ENCODE measurements at places on chromosomes 11 and 22.

GRCh38 chr11:68649851-68650555 is 34.3 kb upstream of the GAL start:
- DNase-seq = no peak

DNA sequence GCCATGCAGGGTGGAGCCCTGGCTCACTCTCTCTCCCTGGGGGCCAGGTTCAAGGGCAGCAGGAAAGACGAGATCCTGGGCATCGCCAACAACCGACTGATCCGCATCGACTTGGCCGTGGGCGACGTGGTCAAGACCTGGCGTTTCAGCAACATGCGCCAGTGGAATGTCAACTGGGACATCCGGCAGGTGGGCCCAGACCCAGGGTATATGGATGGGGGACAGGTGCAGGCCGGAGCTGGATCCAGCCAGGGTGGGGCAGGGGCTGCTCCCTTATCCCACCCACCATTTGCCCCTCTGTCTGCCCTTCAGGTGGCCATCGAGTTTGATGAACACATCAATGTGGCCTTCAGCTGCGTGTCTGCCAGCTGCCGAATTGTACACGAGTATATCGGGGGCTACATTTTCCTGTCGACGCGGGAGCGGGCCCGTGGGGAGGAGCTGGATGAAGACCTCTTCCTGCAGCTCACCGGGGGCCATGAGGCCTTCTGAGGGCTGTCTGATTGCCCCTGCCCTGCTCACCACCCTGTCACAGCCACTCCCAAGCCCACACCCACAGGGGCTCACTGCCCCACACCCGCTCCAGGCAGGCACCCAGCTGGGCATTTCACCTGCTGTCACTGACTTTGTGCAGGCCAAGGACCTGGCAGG is 2.9 kb downstream of the TRPT1 start:
- DNase-seq = no peak

DNA sequence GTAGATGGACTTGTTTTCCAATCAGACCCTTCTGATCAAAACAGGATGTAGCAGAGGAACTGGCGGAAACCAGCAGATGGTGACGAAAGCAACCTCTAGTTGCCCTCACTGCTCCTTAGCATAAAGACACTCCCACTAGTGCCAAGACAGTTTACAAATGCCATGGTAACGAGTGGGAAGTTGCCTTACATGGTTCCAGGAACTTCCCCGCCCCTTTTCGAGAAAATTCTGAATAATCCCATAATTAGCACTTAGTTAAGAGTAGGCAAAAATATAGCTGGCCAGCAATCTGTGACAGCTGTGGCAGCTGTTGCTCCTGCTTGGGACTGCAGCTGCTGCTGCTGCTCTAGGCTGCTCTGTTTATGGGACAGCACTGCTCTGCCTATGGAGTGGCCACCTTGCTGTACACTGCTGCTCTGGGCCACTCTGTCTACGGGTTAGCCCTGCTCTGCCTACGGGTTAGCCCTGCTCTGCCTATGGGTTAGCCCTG is 33.4 kb upstream of the SORL1 start:
- no peak for DNase-seq

DNA sequence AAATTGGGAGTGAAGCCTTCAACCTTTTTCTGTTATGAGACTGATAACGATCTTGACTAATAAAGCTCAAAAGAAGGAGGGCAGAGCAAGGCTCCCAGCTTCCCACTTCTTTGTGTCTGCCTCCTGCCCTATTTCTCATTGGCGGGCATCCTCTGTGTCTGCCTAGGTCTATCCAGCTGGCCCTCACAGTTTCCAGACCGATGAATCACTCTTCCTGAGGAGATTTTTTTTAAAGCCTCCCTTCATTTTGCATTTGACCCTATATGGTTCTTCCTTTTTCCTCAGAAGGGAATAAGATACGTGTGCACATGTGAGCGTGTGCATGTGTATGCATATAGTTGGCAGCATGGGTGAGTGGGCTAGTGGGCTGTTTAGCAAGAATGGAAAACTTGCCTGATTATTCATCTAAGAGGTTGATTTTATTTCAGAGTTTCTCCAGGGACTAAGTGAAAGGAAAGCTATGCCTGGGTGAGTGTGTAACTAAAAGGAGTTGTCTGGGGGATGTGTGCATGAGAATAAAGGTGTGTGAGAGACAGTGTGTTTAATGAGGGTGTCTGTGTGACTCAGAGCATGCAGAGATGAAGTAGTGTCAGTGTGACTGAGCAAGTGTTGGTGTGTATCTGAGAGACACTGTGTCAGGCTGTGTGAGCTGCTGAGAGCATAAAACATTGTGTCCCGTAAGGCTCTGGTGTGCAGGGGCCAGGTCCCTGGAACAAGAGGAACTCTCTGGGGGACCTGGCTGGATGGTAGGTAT is 12.2 kb downstream of the PHLDB1 start:
- no peak for DNase-seq

DNA sequence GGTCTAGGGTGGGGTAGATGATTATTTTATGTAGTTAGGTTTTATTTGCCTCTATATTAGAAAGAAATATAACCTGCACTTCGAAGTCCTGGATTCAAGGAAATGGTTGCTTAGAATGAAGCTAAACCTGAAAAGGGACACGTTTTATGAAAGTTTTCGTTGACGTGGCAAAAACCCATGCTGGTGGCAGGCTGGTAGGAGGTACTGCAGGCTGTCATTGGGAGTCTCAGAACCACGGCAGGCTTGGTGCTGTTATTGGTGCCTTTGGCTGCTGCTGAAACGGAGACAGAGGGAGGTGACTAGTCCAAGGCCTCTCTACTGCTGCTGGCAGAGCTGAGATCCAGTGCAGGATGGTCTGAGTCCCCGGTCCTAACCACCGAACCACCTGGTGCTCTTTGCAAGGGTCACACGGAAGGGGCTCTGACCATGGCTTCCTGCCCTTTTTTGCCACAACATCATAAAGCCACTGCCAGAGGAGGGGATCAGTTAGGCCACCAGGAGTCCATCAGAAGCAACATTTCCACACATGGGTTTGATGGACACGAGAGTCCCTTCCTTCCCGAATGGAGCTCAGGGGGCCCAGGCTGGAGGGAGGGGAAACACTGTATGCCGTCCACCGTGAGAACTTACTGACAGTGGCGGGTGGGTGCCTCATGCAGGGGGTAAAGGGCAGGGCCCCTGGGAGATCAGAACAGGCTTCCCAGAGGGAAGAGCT is 13.4 kb downstream of the CSF2RB start:
- no peak for DNase-seq

GRCh38 chr11:109112821-109113280 is 309.1 kb upstream of the C11orf87 start:
- DNase-seq = no peak

GRCh38 chr11:68958211-68958610 is 22.6 kb downstream of the MRGPRD start:
- no peak for DNase-seq

GRCh38 chr11:62001450-62002191 is 34.2 kb upstream of the FTH1 start:
- no peak for DNase-seq

GRCh38 chr11:22690871-22691270 is 24.5 kb downstream of the GAS2 start:
- no peak for DNase-seq

- DNase-seq = no peak
Observed at GRCh38 chr11:47466201-47466600, 17.3 kb upstream of the RAPSN start.

DNA sequence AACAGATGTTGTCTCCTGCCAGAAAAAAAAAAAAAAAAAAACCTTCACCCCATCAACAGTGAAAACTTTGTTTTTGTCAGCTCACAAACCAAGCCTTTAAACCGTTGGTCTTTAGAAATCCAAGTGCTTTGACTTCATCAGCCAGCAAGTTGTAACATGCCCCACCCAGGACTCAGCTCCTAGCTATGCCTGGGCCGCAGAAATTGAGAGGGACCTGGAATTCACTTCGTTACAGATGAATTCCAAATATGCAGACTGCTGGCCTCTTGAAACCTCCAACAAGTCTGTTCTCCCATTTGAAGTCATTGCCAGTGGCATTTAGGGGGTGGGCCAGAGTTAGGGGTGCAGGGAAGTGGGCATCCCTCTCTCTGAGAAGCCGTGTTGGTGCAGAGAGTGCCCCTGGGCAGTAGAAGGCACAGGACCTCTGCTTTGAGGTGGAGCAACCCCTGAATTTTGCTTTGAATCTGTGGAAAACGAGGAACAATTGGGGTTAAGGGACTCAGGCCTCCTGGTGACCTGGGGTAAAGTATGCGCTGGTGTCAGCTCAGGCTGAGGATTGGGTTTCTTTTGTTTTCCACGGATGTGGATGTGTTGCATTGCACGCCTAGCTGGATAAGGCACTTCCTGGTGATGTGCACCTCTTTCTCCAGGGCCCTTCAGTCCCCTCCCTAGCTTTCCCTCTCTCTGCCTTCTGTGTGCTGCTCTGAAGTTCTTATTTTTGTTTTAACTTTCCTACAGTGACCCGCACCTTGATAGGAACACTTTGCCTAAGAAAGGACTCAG is 109.5 kb downstream of the DBX1 start:
- DNase-seq = no peak

DNA sequence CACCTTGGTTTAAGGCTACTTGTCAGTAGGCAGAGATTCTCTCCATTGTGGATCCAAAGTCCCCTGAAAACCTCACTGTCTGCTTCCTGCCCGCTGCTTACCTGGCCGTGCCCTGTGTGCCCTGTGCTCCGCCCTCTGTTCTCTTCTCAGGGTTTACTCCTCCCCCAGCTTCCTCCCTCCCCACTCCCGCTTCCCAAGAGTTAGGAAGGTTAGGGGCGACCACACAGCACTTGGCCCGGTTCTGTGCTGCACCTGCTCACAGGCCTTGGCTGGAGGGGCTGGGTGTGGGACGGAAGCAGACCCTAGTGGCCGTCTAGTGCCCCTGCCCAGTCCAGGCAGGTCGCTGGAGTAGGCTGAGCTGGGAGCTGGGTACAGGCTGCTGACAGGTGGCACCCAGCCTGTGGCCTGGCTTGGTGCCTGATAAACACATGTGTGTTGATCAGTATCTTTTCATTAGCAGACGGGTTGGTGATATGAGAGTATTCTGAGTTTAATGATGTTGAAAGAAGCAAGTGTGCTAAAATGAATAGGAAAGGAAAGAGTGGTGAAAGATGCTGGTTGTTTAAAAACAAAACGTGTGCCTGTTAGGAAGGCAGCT is 40.5 kb downstream of the GRAMD4 start:
- DNase-seq = no peak

GRCh38 chr11:92340839-92341238 is 116.2 kb downstream of the FAT3 start:
- DNase-seq = peak; percentile 42

DNA sequence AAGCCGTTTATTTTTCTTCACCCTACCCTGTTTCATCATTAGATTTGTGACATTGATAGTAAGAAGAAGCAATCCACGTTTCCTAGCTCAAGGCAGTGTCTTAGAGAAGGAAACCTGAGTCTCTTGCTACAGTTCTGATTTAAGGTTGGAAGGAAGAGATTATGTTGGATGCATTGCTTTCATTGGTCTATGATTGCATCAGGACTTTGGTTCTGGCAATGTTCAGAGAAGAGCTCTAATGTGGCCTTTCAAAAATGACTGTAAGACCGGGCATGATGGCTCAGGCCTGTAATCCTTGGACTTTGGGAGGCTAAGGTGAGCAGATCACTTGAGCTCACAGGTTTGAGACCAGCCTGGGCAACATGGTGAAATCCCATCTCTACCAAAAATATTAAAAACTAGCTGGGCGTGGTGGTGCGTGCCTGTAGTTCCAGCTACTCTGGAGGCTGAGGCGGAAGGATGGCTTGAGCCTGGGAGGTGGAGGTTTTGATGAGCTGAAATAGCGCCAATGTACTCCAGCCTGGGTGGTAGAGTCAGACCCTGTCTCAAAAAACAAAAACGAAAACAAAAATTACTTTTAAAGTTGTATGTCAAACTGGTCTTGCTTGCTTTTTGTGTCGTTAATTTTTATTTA is 4.1 kb downstream of the NUCB2 start:
- DNase-seq = no peak

DNA sequence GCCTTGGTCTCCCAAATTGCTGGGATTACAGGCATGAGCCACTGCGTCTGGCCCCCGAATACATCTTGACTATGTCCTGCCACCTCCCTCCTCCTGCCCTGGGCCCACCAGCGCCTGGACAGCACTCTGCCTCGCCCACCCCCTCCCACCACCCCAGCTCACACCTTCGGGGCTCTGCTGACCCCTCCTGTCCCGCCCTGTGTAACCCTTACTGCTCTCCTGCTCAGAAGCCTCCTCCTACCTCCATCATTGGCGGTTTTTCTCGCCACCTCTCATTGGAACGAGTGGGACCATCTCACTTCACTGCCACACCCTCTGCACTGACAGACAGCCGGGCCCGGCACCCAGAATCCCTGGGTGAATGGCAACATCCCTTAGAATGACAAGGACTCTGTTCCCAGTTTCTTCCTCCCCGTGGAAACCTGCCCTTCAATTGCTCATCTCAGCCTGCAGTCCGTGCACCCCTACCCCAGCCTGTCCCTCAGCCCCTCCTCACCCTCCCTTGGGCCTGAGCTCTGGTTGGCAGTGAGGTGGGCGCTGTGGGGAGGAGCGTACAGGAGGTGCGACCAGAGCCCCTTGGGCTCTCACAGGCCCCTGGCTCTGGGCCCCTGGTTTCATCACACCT is 32.2 kb downstream of the LRRC74B start:
- no peak for DNase-seq

- no peak for DNase-seq
Observed at GRCh38 chr22:50621356-50621880, 6.5 kb downstream of the ARSA start.

GRCh38 chr22:46678003-46678657 is 57.9 kb downstream of the GRAMD4 start:
- DNase-seq = no peak

GRCh38 chr22:48240148-48240934 is 1477.9 kb downstream of the TBC1D22A start:
- DNase-seq = no peak

- DNase-seq = peak; percentile 42
Observed at GRCh38 chr11:123020968-123021367, 39.3 kb upstream of the BSX start.

DNA sequence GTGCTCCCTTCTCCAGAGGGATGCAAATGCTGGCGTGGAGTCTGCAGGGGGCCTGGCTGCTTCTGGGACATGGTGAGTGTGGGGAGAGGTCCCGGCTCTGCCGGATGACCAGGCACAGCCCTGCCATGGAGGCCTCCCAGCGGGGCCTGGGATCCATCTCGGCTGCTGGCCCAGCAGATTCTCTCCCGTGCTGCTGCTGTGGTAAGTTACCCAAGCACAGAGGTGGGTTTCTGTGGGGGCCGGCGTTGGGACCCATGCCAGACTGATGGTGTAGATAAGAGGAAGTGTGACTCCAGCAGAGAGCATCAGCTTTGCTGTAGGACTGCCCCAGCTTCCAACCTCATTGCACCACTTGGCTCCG is 147.5 kb upstream of the B3GAT1 start:
- no peak for DNase-seq

- DNase-seq = no peak
Observed at GRCh38 chr11:127790592-127790991, 790.0 kb upstream of the KIRREL3 start.

GRCh38 chr22:25697181-25697664 is 44.8 kb upstream of the MYO18B start:
- DNase-seq = no peak

GRCh38 chr11:19713196-19714021 is 772 bp downstream of the NAV2 start:
- no peak for DNase-seq
